ENCODE measurements at places on chromosomes 5 and 9.

GRCh38 chr5:177189416-177189815, 55.8 kb downstream of the NSD1 start:
- no peak for DNase-seq

DNA sequence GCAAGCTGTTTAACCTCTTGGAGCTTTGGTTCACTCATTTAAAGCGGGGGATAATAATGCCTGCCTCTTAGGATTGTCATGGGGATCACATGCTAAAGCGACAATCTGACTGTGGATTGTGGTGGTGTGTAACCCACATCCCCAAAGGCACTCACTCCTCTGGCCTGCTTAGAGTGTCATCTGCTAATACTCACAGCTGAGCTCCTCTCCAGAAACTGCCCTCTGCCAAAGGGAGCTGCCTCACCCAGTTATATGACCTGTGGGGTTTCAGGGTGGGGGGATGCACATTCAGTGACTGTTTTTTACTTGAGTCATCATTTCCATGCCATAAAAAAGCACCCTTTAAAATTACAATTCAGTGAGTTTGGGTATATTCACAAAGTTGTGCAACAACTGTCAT, 110.0 kb upstream of the SPOCK1 start:
- no peak for DNase-seq

GRCh38 chr5:127571314-127572131, 54.1 kb downstream of the PRRC1 start:
- no peak for DNase-seq

DNA sequence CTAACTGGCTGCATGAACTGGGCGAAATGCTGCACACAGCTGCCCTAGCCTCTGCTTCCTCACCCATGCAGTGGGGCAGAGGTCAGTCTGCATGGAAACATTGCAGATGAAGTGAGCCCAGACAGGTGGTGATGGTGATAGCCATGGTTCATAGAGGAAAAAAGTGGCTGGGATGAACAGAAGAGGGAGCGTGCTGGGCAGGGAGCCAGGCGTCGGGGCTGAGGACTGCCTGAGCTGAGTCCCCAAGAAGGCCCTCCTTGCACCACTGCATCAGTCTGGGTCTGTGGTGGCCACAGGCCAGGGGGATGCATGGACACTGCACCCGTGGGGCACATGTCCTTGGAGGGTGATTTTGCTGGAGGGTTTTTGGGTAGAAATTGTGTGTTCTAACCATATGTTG, 80.5 kb downstream of the AMBP start:
- DNase-seq: no peak

DNA sequence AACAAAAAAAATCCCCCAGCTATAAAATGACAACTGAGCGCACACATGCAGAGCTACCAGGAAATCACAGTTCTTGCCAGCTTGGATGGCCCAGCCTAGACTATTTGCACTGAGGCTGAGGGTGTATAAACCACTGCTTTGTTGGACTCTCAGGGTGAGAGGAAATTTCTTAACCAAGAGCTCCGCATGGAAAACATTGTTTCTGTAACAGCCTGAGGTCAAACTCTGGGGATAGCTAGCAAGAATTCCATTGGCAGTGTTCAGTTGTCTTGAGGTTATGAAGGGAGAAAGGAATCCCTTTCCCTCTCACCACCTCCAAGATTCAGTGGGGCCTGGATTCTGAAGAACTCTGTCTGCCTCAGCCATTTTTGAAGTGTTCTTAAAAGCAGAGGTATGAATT, 360.0 kb downstream of the OSTF1 start:
- no peak for DNase-seq

GRCh38 chr9:104984121-104984520, 56.2 kb upstream of the ABCA1 start:
- DNase-seq: no peak

DNA sequence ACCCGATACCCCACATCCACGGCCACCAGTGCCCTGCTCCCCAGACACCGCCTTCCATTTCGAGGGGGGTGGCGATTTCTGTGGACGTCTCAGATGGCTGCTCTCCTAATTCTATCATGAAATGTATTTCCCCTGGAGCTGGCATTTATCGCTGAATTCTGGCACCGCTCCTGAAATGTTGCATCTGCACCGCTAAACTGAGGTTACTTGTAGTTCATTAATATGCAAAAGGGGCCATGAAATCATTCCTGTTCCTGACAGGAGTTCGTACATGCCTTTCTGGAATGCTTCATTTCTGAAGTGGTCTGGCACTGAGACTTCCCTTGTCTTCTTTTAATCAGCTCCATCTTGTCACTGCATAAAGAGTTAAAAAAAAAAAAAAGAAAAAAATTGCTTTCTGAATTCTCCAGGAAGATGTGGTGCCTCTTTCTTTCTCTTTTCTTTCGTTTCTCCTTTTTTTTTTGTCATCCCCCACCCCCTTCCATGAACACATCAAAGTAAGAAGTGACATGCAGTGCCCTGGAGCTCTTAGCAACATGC, 97.7 kb upstream of the SMARCA2 start:
- no peak for DNase-seq

- no peak for DNase-seq
Observed at GRCh38 chr5:8813180-8813579, 732.7 kb downstream of the SEMA5A start.

DNA sequence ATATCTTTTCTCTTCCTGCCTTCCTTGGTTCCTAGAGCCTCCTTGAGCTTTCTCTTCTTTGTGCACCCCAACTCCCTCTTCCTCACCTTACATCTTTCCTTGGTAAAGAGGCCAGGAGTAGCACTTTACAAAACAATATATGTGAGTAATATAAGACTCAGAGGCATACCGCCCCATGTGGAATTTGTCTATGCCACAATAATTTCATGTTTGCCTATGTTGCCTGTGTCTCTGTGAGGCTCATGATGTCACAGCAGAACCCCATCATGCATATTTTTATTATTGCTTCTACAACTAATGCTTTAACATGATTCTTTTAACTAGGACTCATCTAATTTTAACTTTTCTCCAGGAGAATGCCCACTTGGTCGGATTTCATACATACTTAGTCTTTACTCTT, 15.0 kb upstream of the LVRN start:
- DNase-seq: no peak

All from hypothalamus (tissue), 51 donors.